ENCODE measurements at places on chromosomes 1 and 21.

- DNase-seq = no peak
Measured at GRCh38 chr1:200415227-200415626, 5.4 kb upstream of the ZNF281 start.

- no peak for DNase-seq
Measured at GRCh38 chr1:228410015-228410414, 3.4 kb upstream of the TRIM11 start.

DNA sequence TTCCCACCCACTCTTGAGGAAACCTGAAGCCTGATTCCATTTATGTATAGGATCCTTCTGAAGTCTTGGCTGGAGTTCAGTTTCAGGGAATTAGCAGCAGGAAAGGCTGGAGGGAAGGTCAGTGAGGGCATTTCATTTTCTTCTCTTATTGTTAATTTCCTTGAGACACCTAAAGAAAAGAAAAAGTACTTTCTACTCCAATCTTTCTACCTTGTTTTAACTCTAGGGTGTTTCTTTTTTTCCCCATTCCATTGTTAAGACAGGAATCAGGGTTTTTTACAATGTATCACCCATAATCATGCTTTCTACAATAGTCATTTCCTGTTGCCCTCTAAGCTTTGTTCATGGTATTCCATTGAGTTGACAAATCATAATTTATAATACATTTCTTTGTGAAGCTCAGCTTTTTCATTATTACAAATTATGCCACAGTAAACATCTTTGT is 27.4 kb downstream of the SNRPE start:
- DNase-seq = no peak

GRCh38 chr21:38664841-38665240 is 140.9 kb upstream of the ETS2 start:
- DNase-seq = no peak

DNA sequence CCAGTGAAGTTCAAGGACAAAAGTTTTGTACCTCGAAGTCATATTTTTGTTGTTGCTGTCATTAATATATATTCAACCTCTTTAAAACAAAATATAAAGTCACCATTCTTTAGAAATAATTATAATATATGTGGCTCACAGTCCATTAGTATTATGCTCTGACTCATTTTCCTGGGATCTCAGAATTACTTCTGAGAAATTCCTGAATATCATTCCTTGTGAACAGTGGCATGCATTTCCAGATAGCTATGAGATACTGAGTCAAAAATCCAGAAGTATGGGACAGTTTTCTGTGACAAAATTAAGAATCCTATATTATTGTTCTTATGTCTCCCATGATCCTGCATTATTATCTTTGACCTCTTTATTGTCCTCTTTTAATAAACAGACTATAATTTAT is 13.8 kb upstream of the RGS21 start:
- DNase-seq = no peak

DNA sequence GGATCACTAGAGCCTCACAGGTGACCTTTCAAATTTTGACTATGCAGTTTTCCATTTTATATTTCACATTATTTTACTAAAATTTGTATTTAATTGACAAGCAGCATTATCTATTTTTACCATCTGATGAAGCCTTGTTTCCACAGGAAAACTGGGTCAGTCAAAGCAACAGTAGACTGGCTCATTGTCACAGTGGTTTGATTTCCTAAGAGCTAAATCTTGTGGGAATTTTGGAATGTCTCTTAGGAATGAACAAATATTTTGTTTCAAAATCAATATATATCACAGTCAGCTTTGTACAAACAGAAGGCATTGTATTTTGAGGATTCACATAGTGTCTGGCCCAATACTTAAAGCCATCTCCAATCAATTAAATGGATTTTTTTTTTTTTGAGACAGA is 152.6 kb upstream of the RNPC3 start:
- DNase-seq = no peak

GRCh38 chr1:48214820-48215219 is 7.7 kb upstream of the SLC5A9 start:
- no peak for DNase-seq
